ENCODE measurements at places on chromosomes 11 and 22.

DNA sequence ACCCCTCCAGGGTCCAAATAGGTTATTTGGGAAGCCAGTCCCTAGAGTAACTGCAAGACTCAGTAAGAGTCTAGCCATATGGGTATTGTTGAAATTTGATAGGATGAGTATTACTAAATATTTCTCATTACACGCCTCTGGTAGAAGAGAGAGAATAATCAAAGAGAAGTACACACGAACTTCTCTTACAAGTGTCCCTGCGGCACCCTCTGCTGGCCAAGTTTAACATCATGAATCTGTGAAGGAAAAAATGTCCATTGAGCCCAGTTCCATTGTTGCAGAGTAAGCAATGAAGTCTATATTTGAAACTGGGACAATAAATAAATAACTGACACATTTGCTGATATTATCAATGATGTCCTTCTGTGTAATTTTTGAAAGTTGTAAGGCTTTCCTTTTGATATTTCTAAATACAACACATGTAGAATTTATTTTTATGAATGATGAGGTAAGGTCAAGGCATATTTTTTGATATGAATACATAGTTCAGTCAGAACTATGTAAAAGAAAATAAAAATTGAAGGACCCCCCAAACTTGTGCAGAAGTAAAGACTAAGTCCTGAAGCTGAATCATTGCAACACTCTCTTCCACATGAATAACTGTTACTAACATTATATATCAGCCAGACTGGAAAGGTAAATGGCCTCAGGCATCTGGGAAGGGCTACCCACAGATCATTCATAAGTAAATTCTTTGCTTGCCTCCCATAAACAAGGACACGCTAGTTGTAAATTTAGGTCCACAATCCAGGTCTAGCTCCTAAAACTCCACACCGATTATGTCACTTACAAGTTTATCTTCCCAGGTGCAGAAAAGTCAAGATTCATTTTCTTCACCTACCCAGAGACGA is 10.0 kb downstream of the OR51L1 start:
- no peak for DNase-seq

GRCh38 chr22:46114518-46115387 is 35.6 kb upstream of the PPARA start:
- DNase-seq: no peak

- no peak for DNase-seq
Measured at GRCh38 chr11:75475767-75476650, 43.0 kb upstream of the KLHL35 start.

- DNase-seq: no peak
Measured at GRCh38 chr22:20652130-20652529, 121.8 kb upstream of the SERPIND1 start.

- no peak for DNase-seq
Measured at GRCh38 chr11:65559951-65560537, 1.9 kb upstream of the LTBP3 start.
